ENCODE measurements at places on chromosomes 1 and 21.

GRCh38 chr1:38840281-38840680 is 19.3 kb downstream of the RRAGC start:
- no peak for DNase-seq

- DNase-seq: no peak
These were observed 469.8 kb upstream of the OLFM3 start for GRCh38 chr1:102466487-102466886.

- no peak for DNase-seq
These were observed 12.8 kb downstream of the TRAPPC10 start for GRCh38 chr21:44024887-44025353.

DNA sequence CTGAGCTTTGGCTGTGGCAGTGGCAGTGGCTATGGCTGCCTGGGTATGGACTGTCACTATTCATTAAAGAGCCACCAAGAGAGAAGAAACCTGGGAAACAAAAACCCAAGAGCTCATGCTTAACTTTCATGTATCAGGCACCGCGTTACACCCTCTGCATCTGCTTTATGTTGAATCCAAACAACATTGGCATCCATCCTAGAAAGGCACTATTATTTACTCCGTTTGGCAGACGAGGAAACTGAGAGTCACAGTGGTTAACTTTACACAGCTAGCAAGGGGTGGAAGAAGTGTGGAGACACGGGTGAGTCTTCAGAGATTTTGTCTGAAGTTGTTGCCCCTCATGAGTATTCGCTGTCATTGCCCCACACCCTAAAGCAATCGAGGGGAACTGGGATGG is 63.8 kb downstream of the PLXNA2 start:
- DNase-seq: no peak

DNA sequence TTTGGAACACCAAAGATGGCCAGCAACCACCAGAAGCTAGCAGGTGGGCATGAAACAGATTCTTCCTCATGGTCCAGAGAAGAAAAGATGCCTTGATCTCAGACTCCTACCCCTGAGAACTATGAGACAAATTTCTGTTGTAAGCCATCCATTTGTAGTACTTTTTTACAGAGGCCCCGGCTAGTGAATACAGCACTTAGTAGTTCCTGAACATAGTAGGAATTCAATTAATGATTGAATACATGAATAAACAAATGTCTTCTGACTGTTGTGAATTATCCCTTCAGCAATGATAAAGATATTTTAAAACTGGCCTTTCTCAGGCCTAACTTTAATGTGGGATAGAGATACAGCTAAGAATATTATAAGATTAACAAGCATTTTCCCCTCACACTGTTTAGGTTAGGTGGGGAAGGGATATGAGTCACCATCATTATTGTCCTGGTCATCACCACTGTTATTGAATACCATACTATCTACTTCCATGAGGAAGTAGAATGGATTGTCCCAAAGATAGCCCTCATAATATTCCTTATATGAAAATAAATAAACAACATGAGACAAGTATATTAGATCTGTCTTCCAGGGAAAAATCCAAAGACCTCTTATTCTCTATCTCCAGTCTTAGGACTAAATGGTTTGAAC is 51.4 kb downstream of the ADCY10 start:
- no peak for DNase-seq

DNA sequence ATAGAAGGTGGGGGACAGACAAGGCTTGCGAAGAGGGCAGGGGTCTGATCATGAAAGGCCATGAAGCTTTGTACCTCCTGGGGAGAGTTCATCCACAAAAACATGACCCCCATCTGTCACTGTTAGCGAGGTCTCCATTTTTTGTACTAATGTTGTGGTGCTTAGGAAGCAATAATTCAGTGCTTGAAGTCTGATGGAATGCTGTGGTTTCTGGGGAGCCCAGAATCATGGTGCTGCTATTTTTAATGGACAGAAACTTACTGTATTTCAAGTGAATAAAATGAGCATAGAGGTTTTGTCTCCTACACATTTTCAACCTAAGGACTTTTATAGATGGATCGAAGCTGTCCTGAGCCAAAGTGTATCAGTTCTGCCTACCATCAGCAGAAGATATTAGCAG is 28.2 kb upstream of the RGL1 start:
- DNase-seq: no peak

GRCh38 chr1:89896105-89896942 is 75.5 kb downstream of the LRRC8D start:
- DNase-seq: no peak

DNA sequence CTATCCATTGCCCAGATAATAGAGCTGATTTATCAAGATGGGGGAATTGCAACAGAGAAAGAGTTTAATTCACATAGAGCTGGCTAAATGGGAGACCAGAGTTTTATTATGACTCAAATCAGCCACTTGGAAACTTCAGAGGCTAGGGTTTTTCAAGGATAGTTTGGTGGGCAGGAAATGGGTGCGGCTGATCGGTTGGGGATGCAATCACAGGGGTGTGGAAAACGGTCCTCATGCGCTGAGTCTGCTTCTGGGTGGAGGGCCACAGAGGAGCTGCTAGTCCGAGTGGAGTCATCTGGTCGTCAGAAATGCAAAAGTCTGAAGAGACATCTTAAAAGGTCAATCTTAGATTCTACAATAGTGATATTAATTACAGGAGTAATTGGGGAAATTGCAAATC is 32.0 kb upstream of the FAM89A start:
- DNase-seq: no peak

GRCh38 chr1:35881850-35882273 is 1.1 kb upstream of the AGO1 start:
- no peak for DNase-seq

DNA sequence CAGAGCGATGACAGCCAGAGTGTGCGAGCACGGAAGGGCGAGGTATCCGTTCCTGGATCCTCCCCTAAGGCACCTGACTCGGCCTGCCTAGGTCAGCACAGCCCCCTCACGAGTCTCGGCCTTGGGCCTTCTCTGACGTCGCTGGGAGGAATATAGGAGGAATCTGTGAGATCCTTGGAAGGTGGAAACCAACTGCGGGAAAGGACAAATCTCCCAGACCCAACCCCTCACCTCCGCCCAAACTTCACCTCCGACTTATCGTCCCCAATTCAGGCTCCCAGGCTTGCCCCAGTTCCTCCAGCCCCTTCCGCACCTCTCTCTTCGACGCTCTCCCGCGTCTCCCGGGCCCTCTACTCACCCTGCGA is 494 bp downstream of the APH1A start:
- DNase-seq: peak; percentile 45
